ENCODE measurements at places on chromosomes 5 and 9.
A peak's percentile ranks its signal among the peaks of the same experiment; 100 is the strongest.

DNA sequence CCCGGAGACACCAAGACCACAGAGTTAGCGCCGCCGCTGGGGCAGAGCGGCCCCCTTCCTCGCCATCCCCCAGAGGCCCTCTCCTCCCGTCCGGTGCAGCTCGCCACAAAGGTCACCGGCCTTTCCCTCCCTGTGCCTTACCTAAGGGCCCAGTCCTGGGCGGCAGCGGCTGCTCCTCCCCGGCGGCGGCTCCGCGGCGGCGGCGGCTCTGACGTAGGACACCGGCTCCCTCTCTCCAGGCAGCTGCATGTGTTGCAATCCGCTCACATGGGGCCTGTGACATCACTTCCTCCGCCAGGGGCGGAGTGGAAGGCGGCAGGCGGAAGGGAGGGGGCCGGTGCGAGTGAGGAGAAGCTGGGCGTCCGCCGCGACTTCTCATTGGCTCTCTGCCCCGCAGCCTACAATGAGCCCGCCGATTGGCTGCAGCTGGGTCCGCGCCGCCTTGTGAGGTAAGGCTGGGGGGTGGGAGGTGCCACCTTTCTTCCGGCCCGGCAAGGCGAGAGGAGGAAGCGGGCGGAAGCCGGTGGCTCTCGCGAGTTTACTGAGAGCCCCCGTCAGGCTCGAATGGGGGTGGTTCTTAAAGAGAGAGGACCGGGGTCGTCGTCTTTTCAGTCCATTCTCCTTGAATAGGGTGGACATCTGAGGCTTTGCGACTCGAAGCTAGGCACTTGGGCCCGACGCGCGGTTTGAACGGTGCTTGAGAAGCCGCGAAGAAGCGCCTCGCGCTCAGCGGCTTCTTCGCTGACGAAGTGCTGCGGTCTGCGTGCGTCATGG, at the start of gene ETF1:
TSS of gene ETF1 (minus strand) at position 281 of the 774 bp plus-strand sequence. CDS start 318 bp downstream, outside the sequence.
- peak; percentile 100 for DNase-seq

GRCh38 chr5:178590141-178590923, at the start of gene COL23A1:
Gene COL23A1, minus strand, starts transcription at chr5:178590393.
- DNase-seq: no peak

GRCh38 chr5:64980176-64980575, 211.4 kb downstream of the CWC27 start:
- DNase-seq: no peak

DNA sequence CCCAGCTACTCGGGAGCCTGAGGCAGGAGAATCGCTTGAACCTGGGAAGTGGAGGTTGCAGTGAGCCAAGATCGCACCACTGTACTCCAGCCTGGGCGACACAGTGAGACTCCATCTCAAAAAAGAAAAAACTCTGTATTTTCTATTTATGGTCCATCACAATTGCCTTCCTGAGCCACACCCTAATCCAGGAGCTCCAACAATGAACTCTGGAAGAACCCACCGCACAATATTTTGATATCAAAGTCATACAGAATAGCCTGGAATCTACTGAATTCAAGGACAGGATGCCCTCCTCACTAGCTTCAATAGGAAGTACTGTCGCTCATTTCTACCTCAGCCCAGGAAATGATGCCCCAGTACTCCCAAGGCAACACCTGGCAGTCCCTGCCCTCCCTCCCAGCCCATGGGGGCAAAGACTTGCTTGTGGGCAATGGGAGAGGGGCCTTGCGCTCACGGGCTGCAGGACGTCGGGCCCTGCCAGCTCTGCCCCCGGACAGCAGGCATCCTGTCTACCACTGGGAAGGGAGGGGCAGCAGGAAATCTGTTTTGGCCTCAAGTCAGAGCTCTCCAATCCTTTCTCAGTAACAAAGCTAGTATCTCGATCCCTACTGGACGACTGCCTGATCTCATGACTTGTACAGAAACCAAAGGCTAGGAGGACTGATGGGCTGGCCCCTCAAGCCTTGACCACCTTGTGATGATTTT, 19.7 kb downstream of the UBAC1 start:
- no peak for DNase-seq

- peak; percentile 86 for DNase-seq
These were observed 84.7 kb downstream of the PTTG1 start for GRCh38 chr5:160506006-160507004.

- peak; percentile 28 for DNase-seq
These were observed 84.7 kb downstream of the PARP8 start for GRCh38 chr5:50751064-50751657.

DNA sequence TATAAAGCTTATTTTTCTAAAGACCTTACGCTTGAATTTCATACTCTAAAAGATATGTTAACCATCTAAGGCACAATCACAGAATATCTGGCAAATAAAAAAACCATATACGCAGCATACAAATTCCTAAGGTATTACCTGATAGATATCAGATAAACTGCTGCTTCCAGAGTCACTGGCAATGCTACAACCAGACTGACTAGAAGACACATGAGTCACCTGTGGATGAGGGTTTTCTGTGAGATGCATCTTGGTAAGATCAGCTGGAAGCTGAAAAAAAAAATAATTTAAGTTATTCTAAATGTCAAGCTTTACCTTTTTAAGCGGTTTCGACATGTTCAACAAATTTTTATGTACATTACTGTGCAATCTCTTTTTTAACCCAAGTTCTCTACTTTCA, 113.8 kb downstream of the RAPGEF6 start:
- no peak for DNase-seq

- DNase-seq: no peak
These were observed 59.7 kb downstream of the ATP10B start for GRCh38 chr5:160792281-160792680.

GRCh38 chr5:77893225-77893860, 117.2 kb upstream of the TBCA start:
- no peak for DNase-seq

GRCh38 chr5:172600571-172600970, 40.5 kb upstream of the NEURL1B start:
- DNase-seq: no peak

DNA sequence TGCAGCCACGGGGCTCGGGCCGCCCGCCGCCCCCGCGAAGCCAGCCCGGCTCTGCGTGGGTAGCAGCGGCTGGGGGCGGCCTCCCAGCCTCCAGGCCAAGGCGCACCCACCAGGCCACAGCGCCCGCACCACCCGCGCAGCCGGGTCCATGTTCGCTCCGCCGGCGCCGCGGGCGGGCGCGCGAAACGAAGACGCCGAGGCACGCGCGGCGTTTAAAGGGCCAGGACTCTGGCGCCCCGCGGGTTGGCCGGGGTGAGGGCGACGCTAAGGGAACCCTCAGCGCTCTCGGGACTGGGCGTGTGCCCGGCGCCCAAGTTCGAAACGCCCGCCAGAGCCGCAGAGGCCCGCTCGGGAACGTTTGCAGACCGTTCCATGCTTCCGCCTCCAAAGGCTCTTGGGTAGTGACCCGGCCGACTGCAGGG, at the start of gene PTGES2:
TSS of gene PTGES2 (minus strand) at position 162 of the 422 bp plus-strand sequence. CDS start at position 150, 12 bp downstream.
- peak; percentile 85 for DNase-seq

Measured in T-helper 1 cell (primary cell).